ENCODE measurements at places on chromosomes 3 and 15.

DNA sequence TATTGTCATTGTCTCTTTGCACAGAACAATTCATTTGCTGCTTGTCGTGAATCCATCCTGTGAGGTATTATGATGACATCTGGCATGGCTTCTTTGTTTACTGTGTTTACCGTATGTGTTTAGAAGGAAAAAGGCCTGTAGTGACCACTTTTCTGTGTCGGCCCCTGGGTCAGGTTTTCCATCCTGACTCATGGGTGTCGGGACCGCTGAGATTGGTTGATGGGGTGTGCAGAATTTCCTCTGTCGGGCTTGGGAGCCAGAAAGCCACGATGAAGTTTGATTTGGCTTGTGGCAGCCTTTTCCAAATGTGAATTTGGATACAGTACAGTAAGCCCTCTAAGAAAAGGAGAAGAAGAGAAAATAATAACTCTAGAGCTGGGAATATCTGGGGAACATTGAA lies 113.5 kb downstream of the FNDC3B start:
- peak; percentile 51 for DNase-seq

DNA sequence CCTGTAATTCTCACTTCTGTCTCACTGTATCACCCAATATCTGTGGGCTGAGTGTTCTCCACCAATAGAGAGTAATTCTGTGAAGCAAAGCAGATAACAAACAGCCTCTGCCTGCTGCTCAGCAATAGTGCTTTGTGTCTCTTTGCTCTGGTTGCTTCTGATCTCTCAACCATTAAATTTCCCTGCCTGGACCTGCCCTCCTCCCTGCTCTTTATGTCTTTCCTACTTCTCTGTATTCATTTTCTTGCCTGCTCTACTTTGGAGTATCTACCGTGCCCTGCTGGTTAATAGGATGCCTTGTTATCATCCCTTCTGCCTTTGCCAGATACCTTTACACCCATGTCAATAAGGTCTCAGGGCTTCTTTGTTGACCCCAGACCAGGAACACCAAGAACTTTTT lies 102.9 kb upstream of the CGNL1 start:
- no peak for DNase-seq

DNA sequence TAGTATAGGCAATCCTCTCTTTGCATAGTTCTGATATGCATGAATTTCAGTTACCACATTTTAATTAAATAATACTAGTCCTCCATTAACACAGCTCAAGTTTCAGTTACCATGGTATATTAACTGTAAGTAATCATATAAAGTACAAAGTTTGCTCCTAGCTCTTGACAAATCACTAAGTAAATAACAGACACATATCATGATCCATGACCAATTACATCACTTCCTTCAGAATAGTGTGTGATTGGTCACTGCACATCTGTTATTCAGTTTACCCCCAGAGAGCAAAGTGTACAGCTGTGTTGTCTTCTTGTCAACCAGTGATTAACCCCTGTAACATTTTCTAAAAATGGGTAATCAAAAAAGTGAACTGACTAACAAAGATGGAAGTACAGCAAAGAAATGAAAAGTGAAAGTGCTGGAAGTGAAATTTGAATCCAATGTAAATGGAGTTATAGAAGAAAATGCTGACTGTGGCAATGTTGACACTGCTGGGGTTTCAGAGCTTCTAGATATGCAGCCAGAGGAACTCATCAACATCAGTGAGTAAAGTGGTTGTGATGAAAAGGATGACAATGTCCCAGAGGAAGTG lies 30.2 kb upstream of the LEKR1 start:
- no peak for DNase-seq

- peak; percentile 89 for DNase-seq
These were observed 85.0 kb downstream of the RAB11A start for GRCh38 chr15:65954289-65954741.

- no peak for DNase-seq
These were observed 249.4 kb downstream of the FAM43A start for GRCh38 chr3:194935061-194935460.

DNA sequence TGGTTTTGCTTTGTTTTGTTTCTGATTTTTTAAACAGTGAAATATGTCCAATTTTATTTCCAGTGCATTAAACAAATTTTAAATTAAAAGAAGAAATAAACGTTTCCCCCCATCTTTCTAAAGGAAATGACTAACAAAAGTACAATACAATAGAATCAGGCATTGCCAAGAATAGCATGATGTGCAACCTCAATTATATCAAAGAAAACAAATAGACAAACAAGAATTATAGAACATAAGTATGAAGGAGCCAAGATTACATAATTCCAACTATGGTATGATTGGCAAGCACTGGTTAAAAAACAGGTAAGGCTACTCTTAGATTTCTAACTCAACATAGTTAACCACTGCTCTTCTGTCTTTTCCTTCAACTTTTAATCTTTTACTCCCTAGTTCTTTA lies 26.4 kb downstream of the TIGIT start:
- no peak for DNase-seq

DNA sequence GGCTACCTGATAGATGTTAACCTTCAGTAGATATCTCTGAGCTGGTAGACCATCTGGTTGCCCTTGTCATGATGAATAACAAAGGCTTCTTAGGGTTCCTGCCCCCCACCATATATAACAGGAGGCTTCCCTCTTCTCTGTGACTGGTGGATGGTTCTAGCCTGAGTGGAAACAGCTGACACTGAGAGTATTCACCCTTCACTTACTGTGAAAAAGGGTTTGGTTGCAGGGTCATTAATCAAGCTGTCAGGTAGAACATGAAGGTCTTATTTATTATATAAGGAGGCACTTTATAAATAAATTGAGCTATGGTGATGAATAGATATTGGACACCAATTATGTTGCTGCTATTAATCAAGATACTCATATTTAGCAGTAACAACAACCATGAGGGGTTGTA lies 58.6 kb downstream of the CACNA2D3 start:
- no peak for DNase-seq

GRCh38 chr15:57996561-57996960 lies 69.0 kb downstream of the ALDH1A2 start:
- DNase-seq = no peak

- DNase-seq = peak; percentile 25
These were observed 156.0 kb downstream of the NSMCE3 start for GRCh38 chr15:29113336-29114220.

GRCh38 chr3:56197259-56197965 lies 270.9 kb downstream of the ERC2 start:
- DNase-seq = no peak

DNA sequence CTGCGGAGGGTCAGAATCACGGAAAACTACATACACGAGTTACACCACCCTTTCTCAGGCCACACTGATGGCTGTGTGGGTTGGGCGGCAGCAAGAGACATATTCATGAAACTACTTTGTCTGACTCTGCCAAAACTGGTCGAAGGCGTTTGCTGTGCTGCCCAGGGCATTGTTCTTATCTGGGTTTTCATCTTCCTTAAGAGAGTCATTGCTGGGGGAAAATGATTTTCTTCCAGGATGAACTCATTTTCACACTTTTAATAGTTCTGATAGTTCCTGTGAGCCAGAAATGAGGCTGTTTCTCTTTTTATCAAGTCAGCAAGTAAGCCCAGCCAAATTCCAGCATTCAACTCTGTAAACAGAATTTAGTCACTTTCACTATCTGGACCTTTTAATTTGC lies 47.6 kb downstream of the TRIM71 start:
- DNase-seq = peak; percentile 28

DNA sequence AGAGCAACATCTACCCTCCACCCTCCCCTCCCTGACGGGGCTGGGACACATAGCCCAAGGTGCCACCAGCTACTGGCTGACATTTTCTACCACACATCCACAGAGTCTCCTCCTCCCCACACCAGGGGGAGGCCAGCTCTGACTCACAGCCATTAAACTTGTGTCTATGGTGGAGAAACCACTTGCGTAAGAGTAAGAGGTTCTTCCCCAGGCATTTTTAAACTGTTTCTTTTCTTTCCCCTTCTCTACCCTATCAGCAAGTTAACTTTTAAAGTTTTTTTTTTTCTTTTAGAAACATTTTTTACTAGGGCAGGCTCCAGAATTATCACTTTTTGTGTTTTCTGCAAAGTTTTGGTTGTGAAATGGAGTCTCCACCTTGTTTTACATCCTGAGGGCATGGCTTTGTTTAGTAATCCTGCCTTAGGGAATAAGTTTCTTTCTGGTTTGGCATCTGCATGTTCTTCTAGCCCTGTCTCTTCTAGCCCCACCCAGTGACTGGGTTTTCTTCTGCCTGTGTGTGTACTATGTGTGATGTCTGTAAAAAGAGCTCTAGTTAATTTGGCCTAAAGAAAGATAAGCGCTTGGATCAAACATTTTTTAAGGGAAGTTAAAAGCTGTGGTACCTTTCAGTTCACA lies 148.8 kb upstream of the GADL1 start:
- peak; percentile 16 for DNase-seq

GRCh38 chr15:65101411-65101890 lies 13.5 kb downstream of the UBAP1L start:
- DNase-seq = peak; percentile 44

- DNase-seq = no peak
These were observed 165.1 kb upstream of the ATP10A start for GRCh38 chr15:26028086-26028740.

DNA sequence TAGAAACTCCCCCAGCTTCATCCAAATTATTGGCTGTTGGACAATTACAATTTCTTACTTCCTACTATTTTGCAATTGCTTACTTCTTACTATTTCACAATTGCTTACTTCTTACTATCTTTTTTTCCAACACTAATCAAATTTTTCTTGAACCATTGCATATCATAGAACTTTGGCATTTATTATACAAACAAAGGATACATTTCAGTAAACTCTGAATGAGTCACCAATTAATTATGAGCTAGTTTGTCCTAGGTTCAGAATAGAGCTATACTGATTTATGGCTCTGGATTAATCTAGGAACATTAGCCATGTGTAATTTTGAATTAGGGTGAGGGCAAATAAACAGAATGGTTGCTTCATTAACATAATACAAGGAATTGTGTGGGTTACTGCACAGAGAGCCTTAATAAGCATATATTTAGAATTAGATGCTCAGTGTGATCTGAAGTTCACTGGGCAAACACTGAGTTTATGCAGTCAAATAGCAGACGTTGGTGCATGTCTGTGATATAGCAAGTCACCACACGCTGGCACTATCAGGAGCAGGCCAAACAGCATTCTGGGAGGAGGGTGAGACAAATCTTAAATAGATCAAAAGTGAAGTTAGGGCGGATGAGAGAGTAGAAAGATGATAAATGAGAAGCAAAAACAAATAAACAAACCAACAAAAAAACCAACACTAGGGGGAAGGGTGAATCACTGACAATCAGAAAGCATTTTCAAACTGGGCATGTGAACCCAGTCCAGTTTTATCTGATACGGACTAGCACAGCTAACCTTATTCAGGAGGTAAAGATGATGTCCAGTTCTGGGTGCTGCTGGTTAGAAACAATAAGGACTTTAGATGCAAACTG lies 21.5 kb downstream of the GABRR3 start:
- no peak for DNase-seq

DNA sequence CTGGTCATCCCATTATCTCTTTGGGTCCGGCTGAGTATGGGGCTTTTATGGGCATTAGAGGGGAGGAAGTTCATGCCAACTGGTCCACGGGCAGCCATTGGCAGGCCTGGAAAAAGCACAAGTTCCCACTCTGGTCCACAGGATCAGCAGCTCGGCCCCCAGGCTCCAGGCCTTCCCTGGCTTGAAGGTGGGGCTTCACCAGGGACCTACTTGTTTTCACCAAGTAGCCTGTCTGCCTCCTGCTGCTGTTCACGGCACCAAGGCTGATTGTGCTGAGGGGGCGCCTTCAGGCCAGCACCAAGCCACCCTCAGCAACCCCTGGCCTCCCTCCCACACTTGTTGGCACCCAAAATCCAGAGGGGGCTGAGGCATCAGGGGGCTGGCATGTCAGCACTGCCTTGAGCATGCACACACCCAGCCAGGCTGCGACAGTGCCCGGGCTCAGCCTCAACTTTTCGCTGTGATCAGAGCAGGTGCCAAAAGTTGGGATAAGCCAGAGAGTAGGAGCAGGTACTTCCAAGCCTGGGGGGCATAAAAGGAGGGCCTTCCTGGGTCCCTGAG lies 9.1 kb upstream of the TOP2B start:
- no peak for DNase-seq

DNA sequence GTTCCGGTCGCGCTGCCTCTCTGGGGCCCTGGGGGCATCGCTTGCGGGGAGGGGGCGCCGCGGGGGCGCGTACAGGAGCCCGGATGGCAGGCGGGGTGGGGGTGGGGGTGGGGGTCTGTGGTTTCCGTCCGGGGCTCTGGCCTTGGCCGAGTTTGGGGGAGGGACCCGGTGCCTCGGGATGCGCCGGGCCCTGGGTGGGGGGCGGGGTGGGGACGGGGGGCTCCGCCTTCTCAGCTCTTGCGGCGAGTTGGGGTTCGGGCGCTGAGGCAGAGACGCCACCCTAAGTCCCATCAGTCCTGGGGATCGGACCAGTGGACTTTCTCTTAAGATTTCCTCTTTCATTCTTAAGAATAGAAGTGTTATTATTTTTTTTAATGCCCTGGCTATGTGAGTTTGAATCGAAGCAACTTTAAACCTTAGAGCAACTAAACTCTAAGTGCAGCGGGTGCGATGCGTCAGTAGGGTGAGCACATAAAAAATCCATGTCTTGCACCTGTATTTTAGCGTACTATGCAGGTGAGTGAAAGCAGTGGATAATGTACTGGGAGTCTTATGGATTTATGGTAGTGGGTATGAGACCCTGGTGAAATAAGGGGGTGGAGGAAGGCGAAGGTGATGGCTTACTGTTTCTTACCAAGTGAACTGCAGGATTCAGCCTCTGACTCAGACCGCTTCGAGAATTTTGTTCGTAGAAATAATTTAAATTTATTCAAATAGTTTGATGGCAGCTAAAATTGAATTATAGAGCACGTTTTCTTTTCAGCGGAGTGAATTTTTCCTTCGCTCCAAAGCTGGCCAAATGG lies 762 bp downstream of the CTNNB1 start:
- DNase-seq = peak; percentile 17
